ENCODE measurements at places on chromosomes 5 and 9. TPM values are rescaled to one million over a fixed set of nuclear protein-coding genes. Genes with fewer than 3 reads are reported as not detected.

SLC34A1 gene
- total RNA-seq, result not detected

- DNase-seq, result no peak
Measured at GRCh38 chr9:113886026-113886369, 9.9 kb downstream of the ZNF618 start.

CLPTM1L gene
- total RNA-seq, result 102 TPM

TIMD4 gene
- total RNA-seq, result 5.5 TPM

- peak; percentile 11 for DNase-seq
Measured at GRCh38 chr5:4868140-4868735, 271.9 kb upstream of the ADAMTS16 start.

- no peak for DNase-seq
Measured at GRCh38 chr9:72400866-72401265, 35.9 kb upstream of the ZFAND5 start.

GRCh38 chr9:100640447-100641050 is 62.7 kb downstream of the CAVIN4 start:
- no peak for DNase-seq

GRCh38 chr9:17509151-17509550 is 69.7 kb upstream of the SH3GL2 start:
- no peak for DNase-seq

OR1J4 gene
- 0.21 TPM for total RNA-seq
